ENCODE measurements at places on chromosomes 1 and 21.

GRCh38 chr1:41484402-41485241, at the start of gene EDN2:
TSS of gene EDN2 (minus strand) at chr1:41484683. CDS start at chr1:41484601, 82 bp downstream.
- DNase-seq: no peak

DNA sequence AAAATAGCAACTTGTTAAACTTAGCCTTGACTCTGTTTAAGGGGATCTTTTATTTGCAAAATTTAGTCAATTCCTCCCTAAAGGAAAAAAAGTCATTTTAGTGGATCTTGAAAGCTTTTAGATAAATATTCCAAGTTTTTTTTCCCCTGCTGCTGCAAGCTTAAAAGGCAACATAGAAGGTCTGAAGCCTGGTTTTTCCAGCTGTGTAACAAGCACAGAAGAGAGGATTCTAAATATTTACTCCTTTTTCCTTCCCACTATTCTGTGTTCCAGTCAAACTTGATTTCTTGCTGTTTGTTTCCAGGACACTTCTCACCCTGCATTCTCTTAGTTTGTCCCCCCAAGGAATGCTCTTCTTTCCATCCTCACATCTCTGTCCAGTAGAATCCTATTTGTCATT, 86.7 kb downstream of the NFIA start:
- no peak for DNase-seq

DNA sequence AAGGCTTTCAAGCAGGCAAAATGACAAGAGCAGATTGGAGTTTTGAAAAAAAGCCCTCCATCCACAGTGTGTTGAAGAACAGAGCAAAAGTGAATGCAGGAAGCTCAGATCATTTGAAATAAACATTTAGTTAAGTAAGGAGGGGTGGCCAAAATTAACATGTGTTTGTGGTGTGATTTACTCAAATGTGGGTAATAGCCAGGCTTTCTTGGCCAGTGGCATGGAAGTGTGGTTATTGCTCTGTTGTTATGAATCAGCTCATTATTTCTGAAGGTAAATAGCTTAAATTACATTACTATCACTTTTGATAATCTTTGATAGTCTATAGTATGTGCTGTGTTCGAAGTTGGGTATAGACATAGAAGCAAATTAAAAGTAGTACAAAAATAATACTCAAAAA, 485.9 kb downstream of the LMO4 start:
- no peak for DNase-seq

GRCh38 chr1:208187499-208188041, 56.6 kb downstream of the PLXNA2 start:
- no peak for DNase-seq

GRCh38 chr1:39139723-39140360, 64.7 kb upstream of the MACF1 start:
- no peak for DNase-seq

GRCh38 chr1:232385221-232385620, 244.7 kb downstream of the SIPA1L2 start:
- no peak for DNase-seq

Data from T-cell (primary cell).